ENCODE measurements at places on chromosomes 13 and 19. TPM values are rescaled to one million over a fixed set of nuclear protein-coding genes. Genes with fewer than 3 reads are reported as not detected.

The ZNF414 gene
- 42.3 TPM for total RNA-seq

The CNMD gene
- total RNA-seq, result not detected

The AKT1S1 gene
- total RNA-seq, result 16.1 TPM

The ZNF506 gene
- total RNA-seq, result 44.0 TPM

The ZNF468 gene
- 25.4 TPM for total RNA-seq

The FCER2 gene
- 0.52 TPM for total RNA-seq

The ATG4D gene
- total RNA-seq, result 138 TPM

The APOC4 gene
- total RNA-seq, result not detected

The TRPM4 gene
- total RNA-seq, result 0.20 TPM

The LRRC8E gene
- not detected for total RNA-seq

The ZNF709 gene
- total RNA-seq, result 4.7 TPM

The LRG1 gene
- not detected for total RNA-seq

The NEK3 gene
- 7.5 TPM for total RNA-seq

The LILRA1 gene
- total RNA-seq, result 13.0 TPM

GRCh38 chr13:77480066-77480465 is 55.4 kb upstream of the SCEL start:
- no peak for DNase-seq

GRCh38 chr19:37941782-37942515 is 34.9 kb downstream of the SIPA1L3 start:
- no peak for DNase-seq

- DNase-seq, result peak; percentile 89
These were observed 6.2 kb downstream of the CARD8 start for GRCh38 chr19:48249502-48250014.

GRCh38 chr19:33621065-33621785 is 528 bp upstream of the CHST8 start:
- no peak for DNase-seq

DNA sequence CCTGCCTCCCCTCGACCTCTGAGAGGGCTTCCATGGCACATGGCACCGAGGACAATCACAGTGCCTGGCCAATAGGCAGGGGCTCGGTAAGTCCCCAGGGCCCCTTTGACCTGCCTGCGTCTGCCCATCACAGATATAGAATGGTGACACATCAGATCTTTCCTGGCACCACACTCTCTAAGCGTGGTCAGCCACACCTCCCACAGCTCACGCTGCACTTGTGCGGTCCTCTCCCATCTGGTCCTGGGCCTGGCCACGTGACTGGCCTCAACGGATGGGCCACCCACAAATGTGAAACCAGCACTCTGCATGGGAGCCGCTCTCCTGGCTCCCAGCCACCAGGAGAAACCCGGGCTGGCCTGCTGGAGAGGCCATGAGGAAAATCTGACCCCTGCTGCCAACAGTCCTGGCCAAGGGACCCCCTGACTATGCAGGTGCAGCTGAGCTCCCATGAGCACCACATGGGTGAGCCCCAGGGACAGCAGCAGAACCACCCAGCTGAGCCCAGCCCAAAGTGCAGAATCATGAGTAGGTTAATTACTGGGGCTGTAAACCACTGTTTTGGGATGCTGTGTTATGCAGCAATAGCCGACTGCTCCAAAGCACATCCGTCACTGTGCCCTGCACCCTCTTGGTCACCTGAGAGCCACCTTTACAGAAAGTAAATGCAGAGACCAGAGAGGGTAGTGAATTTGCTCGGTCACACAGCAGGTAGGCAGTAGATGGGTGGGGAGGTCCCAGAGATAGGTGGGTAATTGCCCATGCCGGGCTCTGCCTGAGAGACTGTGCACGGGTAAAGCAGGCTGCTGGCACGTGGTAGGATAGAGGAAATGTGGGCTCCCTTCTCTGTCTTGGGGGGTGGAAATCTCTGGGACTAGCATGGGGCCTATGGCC is 9.7 kb upstream of the MEF2B start:
- no peak for DNase-seq

DNA sequence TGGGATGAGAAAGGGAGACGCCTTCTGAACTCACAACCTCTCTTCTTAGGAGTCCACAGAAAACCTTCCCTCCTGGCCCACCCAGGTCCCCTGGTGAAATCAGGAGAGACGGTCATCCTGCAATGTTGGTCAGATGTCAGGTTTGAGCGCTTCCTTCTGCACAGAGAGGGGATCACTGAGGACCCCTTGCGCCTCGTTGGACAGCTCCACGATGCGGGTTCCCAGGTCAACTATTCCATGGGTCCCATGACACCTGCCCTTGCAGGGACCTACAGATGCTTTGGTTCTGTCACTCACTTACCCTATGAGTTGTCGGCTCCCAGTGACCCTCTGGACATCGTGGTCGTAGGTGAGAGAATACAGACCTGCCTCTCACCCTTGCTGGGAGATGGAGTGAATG is 3.3 kb downstream of the KIR3DL3 start:
- no peak for DNase-seq

GRCh38 chr13:114076329-114077090 is 55.9 kb downstream of the RASA3 start:
- DNase-seq, result no peak

- DNase-seq, result no peak
These were observed 11.3 kb downstream of the HNRNPM start for GRCh38 chr19:8456064-8456463.

DNA sequence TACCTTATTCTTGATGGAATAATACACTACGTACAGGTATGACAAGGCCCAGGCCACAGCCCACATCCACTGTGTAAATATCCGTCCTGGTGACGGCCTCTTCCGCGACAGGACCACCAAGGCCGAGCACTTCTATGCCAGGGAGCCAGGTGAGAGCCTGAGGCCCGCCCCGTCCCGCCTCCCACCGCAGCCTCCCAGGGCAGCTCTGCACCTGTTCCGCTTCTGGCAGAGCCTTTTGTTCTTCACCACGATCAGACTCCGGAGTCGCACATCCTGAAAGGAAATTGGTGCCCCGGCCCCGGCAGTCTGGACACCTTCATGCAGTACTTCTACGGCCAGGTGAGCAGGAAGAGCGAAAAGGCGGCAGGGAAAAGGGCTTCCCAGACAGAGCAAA is 10.6 kb upstream of the ZNF358 start:
- no peak for DNase-seq

- DNase-seq, result peak; percentile 21
These were observed 43.8 kb downstream of the KLF12 start for GRCh38 chr13:74090397-74090796.

- no peak for DNase-seq
These were observed 127.9 kb downstream of the SLITRK6 start for GRCh38 chr13:85671336-85671735.

DNA sequence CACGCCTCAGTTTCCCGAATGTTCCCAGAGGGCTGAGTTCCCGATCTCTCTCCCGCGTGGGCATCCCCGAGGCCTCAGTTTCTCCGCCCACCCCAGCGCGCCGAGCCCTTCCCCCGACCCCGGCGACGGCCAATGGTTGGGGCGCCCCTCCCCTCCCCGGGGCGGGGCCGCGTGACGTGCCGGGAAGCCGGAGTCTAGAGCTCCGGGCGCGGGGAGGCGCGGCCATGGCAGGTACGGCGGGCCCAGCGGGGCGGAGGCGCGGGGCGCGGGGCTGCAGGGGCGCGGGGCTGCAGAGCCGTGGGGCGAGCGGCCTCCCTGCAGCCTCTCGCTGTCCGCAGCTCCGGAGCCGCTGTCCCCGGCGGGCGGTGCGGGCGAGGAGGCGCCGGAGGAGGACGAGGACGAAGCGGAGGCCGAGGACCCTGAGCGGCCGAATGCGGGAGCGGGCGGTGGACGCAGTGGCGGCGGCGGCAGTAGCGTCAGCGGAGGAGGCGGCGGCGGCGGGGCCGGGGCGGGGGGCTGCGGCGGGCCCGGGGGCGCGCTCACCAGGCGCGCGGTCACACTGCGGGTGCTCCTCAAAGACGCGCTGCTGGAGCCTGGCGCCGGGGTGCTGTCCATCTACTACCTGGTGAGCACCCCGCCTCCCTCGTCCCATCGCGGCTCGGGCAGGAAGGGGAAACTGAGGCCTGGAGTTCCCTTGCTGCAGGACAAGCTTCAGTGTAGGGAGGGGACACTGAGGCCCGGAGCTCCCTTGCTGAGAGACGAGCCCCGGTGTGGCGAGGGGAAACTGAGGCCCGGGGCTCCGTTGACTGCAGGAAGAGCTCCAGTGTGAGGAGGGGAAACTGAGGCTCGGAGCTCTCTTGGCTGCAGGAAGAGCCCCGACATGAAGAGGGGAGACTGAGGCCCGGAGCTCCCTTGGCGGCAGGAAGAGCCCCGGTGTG is at the start of gene MPND:
Gene MPND (plus strand): TSS at position 193 of the 938 bp plus-strand sequence. CDS start 32 bp downstream, at position 225.
- peak; percentile 94 for DNase-seq

- DNase-seq, result no peak
These were observed 114.5 kb downstream of the KCNRG start for GRCh38 chr13:50129706-50130122.

- DNase-seq, result peak; percentile 71
These were observed 6.3 kb downstream of the ERICH4 start for GRCh38 chr19:41449079-41449864.

DNA sequence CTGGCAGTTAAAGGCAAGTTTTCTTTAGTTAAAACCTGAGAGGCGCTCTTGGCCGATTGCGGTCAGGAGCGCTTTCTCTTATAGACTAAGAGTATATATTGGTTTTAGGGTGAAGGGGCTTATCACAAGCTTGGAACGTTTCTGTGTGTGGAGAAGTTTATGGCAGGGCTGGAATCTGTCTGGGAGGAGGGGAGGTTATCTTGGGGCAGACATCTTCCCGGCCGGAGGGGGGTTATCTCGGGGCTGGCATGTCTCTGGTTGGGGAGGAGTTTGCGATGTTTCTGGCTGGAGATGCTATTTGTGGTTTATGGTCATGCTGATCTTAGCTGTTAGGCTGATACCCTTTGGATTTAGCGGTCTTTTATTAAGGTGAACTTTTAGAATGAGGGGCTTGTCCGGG is 18.3 kb downstream of the KDM4B start:
- no peak for DNase-seq

- DNase-seq, result peak; percentile 95
These were observed 32.2 kb downstream of the ZNF136 start for GRCh38 chr19:12194827-12195731.

DNA sequence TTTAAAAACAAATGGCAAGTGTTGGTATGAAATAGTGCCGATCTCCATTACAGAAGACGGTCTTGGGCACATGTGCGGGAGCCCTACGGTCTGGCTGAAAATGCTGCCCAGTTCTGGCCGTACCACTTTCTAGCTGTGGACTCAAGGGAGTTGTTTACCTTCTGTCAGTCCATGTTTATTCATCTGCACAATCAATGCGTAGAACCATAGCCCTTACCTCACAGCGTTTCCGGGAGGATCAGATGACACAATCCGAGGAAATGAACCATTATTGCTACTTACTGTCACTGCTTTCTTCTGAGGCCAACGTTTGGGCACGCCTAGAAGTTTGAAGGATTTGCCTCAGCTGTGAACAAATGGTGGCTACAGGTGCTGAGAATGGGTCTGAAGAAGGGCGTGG is 31.2 kb downstream of the GADD45B start:
- no peak for DNase-seq

DNA sequence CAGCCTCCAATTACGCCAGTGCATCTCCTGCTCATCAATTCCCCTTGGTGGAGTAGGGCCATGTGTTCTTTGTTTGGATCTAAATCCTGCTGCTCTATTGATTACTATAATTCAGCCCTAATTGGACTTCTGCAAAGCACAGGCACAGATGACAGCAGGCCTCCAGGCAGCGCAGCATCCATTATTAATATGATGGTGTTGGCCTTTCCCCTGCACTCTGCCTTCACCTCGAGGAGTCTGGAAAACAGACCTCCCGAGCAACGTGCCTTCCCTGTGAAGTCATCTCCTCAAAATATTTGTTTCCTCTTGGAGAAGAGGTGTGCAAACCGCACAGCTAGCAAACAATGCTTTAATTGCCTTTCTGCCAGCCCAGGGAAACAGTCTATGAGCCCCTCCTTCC is 92.5 kb downstream of the UQCRFS1 start:
- DNase-seq, result no peak

GRCh38 chr19:10260141-10260584 is 8.1 kb downstream of the MRPL4 start:
- DNase-seq, result no peak

- no peak for DNase-seq
These were observed 358.1 kb downstream of the ENOX1 start for GRCh38 chr13:43428545-43429296.

DNA sequence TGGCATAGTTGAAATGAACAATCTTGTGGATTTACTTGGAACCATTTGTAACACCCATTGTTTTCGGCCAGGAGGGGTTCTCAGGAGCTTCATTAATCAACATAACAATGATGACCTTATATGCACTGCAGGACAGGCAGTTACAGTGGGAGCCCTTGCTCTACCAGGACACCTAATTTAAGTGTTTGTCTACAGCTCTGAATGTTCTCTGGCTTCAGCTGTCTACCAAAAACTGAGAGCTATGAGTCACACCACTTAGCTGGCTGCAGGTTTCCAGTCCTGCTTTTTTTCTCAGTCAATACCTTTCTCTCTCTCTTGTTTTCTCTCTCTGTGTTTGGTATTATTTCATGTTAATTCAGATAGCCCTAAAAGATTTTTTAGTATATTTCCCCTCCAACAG is 105.4 kb upstream of the MBNL2 start:
- DNase-seq, result no peak

GRCh38 chr19:32289566-32290210 is 55.7 kb upstream of the ZNF507 start:
- no peak for DNase-seq

DNA sequence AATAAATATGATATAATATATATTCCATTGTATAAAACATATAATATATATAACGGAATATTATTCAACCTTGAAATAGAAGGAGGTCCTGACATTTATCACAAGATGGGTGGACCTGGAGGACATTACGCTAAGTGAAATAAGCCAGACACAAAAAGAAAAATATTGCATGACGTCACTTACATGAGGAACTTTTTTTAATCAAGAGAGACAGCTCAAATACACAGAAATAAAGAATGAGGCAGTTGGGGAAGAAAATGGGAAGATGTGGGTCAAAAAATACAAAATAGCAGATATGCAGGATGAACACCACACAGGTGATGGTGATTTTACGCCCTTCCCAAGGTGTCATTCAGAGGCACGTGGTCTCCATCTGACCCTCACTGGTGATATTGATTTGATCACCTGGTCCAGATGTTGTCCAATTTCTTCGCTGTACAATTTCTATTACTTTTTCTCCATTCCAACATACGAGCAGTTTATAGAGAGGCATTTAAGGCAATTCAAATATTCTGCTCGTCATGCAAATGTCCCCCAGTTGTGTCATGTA is 513 bp upstream of the ZNF317 start:
- DNase-seq, result no peak

DNA sequence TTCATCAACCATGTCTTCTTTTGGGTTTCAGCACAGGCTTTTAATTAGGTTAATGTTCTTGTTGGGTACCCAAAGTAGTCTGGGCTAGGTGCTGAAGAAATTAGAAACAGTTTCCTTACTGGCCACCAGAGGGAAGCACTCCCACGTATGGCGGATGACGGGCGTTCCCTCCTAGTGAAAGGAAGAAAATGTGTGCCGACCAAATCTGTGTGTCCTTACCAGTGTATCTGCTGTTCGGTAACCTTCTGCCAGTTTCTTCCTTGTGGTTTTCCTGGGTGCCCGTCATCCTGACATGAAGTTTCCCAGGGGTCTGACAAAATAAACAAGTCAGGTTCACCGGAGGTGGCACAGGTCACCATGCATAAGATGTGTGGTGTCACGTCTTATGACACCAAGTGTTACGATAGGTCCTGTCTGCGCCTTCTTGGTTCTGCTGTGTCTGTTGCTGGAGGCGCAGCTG is 6.0 kb upstream of the WDR88 start:
- DNase-seq, result peak; percentile 30

All from natural killer cell (primary cell).